ENCODE measurements at places on chromosomes 7 and 10.
A peak's percentile ranks its signal among the peaks of the same experiment; 100 is the strongest.

- no peak for DNase-seq
Observed at GRCh38 chr7:69430384-69431021, 167.8 kb upstream of the AUTS2 start.

DNA sequence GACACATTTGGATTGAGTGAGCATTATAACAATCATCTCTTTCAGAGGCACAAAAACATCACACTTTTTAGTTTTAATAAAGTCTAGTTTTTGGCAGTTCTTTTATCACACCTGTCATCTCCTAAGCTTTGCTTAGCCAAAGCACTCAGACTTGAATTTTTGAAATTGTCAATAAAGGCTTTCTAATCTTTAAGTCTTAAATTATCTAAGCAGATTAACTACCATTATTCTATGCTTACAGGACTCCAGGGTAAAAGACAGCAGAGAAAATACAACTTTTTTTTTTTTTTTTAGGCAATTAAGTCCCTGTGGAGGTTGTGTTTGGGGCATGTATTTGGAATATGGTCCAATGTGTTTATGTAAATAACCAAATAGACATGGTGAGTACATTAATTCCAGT lies 17.6 kb upstream of the DLX6 start:
- no peak for DNase-seq

GRCh38 chr10:122267849-122268737 lies 3.0 kb upstream of the BTBD16 start:
- peak; percentile 9 for DNase-seq

DNA sequence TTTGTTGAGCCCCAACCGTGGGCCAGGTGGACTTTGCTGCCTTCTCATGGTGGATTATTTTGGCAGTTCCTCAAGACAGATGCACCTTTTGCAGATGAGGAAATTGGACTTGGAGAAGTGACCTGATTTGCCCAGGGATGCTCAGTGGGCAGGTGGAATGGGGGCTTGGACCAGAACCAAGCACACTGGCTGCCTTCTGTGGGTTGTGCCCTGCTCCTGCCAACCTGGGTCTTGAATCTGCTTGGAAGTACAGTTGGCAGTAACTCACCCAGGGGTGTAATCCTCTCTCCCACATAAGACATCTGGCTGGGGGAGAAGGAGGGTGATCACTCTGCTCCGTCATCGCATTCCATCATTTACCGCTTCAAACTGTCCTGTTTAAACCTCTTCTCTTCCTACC lies 110.5 kb upstream of the GPR26 start:
- no peak for DNase-seq

DNA sequence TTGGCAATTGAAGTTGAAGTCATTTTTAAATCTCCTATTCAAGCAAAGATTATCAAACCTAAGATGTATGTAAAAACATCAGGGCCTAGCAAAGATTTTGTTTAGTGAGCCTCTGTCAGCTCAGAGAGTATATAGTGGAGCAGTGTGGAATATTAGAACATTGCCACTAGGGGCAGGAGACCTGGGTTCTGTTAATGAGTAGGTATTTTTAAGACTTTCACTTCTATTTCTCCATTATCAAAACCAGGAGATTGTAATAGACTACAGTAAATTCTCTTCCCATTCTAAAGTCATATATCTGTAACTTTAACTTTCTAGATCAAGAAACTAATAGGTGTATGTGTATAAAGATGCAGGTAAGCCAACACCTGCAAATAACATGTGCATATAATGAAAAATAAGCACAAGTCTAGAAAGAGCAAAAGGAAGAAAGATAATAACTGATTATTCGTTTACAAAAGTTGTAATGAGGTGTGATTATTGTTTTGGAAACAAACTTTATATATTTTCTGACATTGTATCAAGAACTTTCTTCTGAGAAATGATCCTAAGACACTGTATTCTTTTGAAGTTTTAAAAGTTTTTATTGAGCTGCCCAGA lies 64.4 kb downstream of the KCND2 start:
- DNase-seq, result no peak

DNA sequence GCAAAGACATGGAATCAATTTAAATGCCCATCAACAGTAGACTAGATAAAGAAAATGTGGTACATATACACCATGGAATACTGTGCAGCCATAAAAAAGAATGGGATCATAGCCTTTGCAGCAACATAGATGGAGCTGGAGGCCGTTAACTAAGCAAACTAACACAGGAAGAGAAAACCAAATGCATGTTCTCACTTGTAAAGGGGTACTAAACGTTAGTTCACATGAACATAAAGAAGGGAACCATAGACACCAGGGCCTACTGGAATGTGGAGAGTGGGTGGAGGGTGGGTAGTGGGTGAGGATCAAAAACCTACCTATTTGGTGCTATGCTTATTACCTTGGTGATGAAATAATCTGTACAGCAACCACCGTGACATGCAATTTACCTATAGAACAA lies 78.4 kb upstream of the GSDME start:
- DNase-seq, result no peak

DNA sequence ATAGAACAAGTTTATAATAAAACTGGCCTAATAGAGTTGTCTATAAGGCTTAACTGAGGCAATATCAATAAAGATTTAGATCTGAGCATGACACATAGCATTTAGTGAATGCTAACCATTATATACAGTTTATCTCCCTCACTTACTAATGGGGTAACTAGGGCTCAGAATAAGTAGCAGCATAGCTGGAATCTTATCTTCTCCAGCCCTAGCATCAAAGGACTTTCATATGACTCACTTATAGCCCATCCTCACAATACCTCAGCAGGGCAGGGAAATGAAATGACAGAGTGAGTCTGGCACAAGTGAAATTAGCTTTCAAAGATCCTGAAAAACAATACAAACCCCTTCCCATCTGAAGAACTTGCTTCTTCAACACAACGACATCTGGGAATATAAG lies 362.9 kb downstream of the KIF20B start:
- DNase-seq, result no peak

DNA sequence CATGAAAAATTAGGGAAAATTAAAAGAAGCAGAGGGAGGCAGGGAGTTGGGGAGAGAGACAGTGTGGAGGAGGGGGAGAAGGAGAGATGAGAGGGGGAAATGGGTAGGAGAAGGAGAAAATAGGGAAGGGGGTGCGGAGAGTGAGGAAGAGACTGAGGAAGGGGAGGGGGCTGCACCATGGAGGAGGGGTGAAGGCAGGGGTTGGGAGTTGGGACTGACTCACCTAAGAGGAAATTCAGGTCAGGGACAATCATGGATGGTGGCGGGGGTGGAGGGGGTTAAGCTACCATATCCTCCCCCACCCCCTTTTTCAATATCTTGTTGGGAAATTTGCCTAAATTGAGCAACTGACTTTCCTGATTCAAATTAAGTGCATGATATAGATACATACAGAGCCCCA lies 8.0 kb downstream of the GRK5 start:
- DNase-seq, result no peak

GRCh38 chr7:70270149-70270548 lies 671.9 kb downstream of the AUTS2 start:
- DNase-seq, result no peak

GRCh38 chr7:108423089-108423989 lies 32.9 kb downstream of the NRCAM start:
- DNase-seq, result no peak

Measured in NCI-H510A (cell line).